AG09319 (cell line): ENCODE measurements at places on chromosomes 7 and 10.

GRCh38 chr10:26952094-26952493 lies 91.3 kb upstream of the ABI1 start:
- no peak for DNase-seq

DNA sequence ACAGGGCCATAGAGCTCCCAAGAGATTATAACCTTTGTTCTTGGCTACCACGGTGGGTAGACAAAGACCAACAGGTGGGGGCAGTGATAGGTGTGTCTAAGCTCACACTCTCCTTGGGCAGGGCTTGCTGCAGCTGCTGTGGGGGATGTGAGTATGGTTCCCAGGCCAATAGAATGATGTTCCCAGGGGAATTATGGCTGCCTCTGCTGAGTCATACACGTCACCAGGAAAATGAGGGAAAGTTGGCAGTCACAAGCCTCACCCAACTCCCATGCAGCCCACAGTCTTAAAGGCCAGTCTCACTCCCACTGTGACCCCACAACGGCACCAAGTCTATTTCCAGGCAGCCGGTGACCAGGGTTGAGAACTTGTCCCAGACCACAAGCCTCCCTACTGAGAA lies 453.4 kb upstream of the PODXL start:
- no peak for DNase-seq

- peak; percentile 4 for DNase-seq
Observed at GRCh38 chr7:82481499-82482097, 38.0 kb upstream of the CACNA2D1 start.

GRCh38 chr7:84238596-84238995 lies 44.0 kb upstream of the SEMA3A start:
- DNase-seq = no peak

DNA sequence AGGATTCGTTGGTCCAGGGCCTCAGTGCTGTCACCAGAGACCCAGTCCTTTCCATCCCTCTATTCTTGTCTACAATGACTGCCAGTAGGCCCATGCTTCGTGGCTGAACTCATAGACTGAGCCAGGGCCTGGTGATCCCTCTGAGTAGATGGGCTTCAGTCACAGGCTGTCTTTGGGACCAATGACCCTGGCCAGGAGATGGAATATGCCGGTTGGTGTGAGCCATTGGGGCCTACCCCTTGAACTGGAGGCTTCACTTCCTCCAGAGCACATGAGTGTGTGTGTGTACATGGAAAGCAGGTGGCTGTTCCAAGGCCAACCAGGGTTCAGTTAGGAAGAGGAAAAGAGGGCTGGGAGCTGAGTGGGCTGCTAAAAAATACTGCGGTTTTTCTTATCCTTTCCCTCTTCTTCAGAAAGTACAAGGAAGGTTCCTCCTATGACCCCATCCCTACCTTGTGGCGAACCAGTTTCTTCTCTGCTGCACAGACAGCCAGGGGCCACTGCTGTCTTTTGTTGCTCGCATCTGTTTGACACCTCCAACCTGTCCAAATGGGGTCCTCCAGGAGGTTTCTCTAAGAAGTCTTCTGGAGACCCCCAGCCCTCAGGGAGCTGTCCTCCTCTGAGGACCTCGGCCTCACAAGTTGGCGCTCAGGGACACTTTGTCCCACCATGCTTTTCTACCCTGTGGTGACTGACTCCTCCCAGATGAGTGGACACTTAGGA lies 36.6 kb downstream of the ADRA2A start:
- no peak for DNase-seq

DNA sequence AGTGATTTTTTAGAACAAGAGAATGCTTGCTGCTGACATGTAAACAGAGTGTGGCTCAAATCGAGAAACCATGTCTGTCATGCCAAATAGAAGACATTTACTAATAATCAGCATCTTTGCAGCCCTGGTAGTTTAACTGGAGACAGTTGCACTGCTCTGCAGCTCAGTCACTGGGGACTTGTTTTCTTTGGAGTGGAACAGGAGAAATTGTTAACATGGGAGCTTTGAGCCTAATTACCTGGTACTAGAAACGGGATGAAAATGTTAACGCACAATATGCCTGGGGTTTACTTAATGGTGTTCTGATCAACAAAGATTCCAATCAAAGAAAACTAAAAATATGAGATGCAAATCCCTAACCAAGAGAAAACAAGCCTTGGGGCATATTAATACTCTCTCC lies 153.5 kb downstream of the NRP1 start:
- DNase-seq = no peak

GRCh38 chr7:39355664-39356063 lies 210.5 kb upstream of the YAE1 start:
- DNase-seq = no peak
